Kidney (tissue), 22 donors: ENCODE measurements at places on chromosomes 6 and 20. TPM values are rescaled to one million over a fixed set of nuclear protein-coding genes. Genes with fewer than 3 reads are reported as not detected.

DNA sequence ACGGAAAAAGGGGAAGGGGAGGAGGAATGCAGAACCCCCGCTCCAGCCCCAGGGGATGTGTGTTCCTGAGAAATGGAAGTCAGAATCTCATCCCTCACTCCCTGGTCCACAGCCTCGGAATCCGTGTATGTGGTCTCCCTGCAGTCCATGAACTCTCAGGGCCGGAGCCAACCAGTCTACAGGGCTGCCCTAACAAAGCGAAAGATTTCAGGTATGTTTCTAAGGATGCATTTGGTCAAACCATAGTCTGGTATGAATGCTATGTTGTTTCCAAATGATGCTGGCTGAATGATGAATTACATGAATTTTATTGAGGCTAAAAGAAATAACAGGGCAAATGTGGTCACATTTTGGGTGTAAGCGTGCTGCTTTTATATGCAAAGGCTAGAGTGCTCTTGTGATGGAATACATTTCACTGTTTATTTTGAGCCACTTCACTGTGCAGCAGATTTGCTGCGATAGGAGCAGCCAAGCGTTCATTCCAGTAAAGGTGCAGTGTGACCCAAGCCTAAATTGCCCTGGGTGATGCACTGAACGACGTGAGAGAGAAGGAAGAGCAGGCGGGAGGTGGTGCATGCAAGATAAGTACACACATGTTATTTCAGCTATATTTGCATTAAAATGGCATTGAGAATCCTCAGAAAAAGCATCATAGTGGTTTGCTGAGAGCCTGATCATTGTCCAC, 52.4 kb downstream of the FNDC1 start:
- no peak for DNase-seq

DNA sequence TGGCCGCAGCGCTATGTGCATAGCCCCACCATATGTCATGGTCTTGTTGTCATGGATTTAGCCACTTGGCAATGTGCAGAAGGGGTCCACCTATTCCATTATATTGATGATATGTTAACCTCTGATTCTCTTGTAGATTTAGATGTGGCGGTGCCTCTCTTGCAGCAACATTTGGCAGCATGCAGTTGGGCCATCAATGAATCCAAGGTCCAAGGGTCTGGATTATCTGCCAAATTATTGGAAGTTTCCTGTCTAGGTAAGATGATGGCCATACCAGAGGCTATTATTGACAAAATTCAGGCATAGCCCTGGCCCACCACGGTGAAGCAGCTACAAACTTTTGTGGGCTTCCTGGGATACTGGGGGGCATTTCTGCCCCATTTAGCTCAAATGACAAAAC, 31.4 kb downstream of the HDDC2 start:
- no peak for DNase-seq

GRCh38 chr20:4045082-4045481, 29.7 kb upstream of the RNF24 start:
- no peak for DNase-seq

GRCh38 chr6:25217302-25217701, 61.9 kb upstream of the CARMIL1 start:
- DNase-seq: no peak

- DNase-seq: no peak
These were observed 119.3 kb downstream of the TULP4 start for GRCh38 chr6:158431560-158431959.

DNA sequence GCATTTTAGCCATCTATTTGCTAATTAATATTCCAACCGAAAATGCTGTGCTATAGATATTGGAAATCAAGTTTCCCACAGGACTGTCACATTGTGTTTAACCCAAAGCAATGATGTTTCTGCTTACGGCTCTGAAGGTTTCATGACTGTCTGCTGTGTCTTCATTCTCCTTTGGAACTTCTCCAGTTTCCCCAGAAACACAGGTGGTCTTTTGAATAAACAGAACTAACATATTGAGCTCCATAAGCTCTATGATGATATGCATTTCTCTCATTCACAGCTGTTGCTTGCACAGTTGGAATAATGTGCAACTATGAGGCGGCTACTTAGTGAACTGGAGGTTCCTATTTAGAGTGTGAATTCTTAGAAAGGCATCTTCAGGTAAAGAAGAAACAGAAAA, 266.0 kb upstream of the ID4 start:
- no peak for DNase-seq

GRCh38 chr20:43490038-43490437, 17.5 kb upstream of the L3MBTL1 start:
- peak; percentile 18 for DNase-seq

DNA sequence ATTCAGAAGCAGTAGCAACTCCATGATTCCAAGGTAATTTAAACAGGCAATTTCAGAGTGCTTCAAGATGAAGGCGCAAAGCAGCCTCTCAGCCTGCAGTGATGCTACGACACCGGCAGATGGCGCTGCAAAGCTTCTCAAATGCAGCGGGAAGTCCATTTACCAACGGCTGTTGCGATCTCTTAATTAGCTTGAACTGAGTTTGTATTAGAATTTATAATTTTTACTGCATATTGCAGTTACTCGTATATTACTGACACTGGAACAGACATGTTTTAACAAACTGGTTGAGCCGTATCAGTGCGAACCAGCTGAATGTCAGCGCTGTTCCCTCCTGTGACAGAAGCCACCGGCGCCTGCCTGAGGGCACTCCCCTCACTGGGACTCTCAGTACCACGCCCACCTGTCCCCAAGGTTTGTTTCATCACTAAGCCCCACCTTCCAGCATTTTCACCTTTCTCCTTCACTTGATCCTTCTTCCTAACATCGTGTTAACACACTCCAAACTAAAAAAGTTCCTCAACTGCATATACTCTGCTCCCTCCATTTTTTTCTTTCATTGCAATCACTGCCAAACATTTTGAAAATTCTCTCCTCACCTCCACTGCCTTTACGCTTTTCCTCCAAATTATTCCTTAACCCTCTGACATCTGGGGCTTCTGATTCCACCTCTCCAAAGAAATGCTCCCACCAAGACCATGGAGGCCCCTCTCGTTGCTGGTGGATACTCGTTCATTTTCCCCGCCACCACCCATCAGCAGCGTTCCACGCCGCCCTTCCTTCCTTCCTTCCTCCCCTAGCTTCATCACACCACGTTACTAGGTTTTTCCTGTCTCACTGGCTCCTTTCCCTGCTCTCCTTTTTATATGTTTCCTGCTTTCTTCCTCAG, 14.5 kb downstream of the GNL1 start:
- peak; percentile 83 for DNase-seq

DNA sequence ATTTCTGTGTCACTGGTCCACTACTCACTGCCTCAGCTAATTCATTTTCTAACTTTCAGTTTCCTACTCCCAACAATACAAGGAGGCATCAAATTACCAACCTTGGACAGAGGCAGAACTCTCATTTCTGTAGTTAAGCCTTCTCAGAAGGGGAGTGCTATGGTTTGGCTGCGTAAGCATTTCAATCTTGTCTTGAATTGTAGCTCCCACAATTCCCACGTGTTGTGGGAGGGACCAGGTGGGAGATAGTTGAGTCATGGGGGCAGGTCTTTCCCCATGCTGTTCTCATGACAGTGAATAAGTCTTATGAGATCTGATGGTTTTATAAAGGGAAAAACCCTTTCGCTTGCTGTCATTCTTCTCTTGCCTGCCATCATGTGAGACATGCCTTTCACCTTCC, 22.9 kb downstream of the HLA-DRA start:
- DNase-seq: no peak

- DNase-seq: peak; percentile 27
These were observed 104.5 kb downstream of the DHX35 start for GRCh38 chr20:39066471-39067242.

The C6orf47 gene
- polyA plus RNA-seq: 25.5 TPM

The KIF6 gene
- polyA plus RNA-seq: 1.7 TPM

The TRAPPC3L gene
- not detected for polyA plus RNA-seq
